Globus pallidus (tissue), 1 donor: ENCODE measurements at places on chromosomes 11 and 22.

- no peak for DNase-seq
Observed at GRCh38 chr11:17563231-17563646, 16.2 kb downstream of the OTOG start.

DNA sequence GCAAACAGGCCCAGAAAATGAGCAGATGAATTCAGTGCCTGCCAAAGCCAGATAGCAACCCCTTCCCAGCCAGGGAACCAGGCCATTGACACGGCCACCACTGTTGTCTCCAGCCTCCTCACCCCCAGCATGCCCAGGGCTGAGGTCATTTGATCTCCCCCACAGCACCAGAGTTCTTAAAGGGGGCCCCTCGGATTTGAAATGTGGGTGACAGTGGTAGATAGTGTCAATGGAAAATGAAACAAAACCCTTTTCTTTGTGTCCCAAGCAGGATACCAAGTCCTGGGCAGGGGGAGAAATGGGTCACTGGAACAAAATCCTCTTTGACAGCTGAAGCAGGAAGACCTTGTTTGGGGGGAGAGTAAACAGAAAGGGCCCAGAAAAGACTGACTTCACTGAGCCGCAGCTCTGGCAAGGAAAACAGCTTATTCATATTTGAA, 14.3 kb upstream of the ACCSL start:
- DNase-seq, result peak; percentile 96

DNA sequence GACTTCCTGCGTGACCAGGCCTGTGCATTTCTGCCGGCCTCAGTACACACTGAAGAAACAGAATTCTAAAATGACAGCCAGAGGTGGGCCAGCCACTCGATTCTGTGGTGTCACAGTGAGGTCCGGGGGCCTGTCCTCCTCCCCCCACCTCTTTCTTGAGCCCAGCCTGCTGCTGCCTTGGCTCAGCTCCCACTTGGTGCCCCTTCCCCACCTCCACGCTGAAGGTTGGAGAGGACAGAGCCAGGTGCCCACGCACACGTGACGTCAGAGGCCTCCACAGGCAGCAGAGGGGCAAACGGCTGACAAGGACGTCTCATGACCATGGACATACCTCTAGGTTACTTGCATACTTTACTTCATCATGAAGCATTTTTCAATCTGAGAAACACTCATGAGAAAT, 78.0 kb upstream of the SHANK2 start:
- no peak for DNase-seq

DNA sequence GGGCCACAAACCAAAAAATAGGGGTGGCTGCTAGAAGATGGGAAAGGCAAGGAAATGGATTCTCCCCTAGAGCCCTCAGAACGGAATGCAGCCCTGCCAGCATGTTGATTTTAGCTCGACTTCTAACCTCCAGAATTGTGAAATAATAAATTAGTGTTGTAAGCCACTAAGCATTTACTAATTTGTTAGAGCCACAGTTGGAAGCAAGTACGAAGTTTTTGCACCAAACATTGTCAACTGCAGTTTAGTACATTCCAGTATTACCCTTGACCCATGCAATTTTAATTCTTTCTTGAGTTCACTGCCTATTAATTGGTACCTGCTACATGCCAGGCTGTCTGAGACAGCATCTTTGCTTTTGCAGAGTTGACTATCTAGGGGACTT, 32.2 kb downstream of the PARVA start:
- DNase-seq, result no peak

DNA sequence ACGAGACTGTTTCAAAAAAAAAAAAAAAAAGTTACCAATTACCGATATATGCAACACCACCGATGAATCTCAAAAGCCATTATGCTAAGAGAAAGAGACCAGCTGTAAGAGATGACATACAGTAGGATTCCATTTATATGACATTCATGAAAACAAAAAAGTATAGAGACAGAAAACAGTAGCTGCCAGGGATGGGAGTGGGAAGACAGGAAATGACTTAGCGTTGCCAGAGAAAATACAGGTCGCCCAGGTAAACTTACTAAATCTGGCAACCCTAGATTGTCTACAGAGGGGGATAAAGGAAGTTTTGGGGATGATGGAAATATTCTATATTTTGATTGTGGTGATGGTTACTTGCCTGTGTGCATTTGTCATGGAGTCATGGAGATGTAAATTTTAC, 7.9 kb upstream of the C11orf24 start:
- DNase-seq, result no peak

- DNase-seq, result no peak
Observed at GRCh38 chr11:32006799-32007388, 84.0 kb upstream of the RCN1 start.

DNA sequence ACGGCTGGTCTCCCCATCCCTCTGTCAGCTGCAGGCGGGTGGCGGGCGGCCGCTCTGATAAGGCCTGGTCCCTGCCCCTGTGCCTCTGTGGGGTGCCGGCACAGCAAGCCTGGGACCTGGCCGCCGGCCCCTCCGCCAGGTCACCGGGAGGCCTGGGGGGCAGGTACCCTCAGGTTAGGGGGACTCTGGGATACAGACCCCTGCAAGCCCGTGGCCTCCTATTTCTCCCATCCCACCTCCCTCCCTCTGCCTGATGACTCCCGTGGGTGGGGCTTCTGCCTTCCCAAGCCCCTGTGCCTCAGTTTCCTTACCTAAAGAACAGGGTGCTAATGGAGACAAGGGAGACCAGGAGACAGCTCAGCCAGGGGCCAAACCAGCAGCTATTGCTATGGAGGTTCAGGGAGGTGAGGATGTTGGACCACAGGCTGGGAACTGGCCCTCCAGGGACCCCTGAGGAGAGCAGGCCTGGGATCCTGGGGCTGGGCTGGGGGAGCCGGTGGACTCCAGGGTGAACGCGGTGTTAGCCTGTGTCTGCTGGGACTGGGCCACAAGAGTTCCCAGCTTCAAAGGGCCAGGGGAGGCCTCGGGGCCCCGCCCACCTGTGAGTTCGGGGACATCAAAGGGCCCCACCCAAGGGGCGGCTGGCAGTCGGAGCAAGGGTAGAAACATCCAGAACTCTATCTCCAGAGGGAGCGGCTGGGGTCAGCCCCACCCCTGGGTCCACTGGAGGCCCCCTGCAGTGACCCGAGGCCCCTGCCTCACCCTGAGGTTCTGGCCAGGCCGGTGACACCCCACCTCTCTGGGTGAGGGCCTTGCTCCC, 32.0 kb upstream of the TH start:
- DNase-seq, result no peak

DNA sequence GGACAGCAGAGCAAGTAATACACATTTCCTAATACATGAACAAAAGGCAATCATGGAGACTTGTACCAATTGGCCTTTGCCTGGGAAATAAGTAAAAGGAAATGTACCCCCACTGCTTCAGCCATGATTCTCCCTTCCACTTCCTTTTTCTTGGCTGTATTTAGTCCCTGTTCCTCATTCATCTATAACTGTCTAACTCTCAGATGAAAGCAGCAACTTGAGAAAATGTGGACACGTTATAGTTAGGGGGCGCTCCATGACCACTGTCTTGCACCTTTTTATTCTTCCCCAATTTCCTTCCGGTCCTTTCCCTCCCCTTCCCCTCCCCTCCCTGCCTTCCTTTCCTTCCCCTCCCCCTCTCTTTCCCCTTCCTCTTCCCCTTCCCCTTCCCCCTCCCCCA, 61.3 kb upstream of the BARX2 start:
- DNase-seq, result peak; percentile 33
